ENCODE measurements at places on chromosomes 12 and 14.

- peaks cover 49% of the 10 kb centered on the region for H3K36me3 ChIP-seq
- peaks cover 87% of the 10 kb centered on the region for H3K4me1 ChIP-seq
- DNase-seq, result peak; percentile 26
These were observed 2.3 kb downstream of the LAG3 start for GRCh38 chr12:6774499-6775062.

GRCh38 chr12:94637390-94638113 lies 12.8 kb downstream of the TMCC3 start:
- H3K4me3 ChIP-seq, result no peak overlapping the region
- no peak for DNase-seq
- H3K36me3 ChIP-seq, result no peaks in the 10 kb centered on the region

- peaks cover 26% of the 10 kb centered on the region for H3K4me1 ChIP-seq
- H3K27ac ChIP-seq, result no peak overlapping the region
- DNase-seq, result no peak
- no peaks in the 10 kb centered on the region for H3K36me3 ChIP-seq
- no peaks in the 10 kb centered on the region for H3K27me3 ChIP-seq
These were observed 39.7 kb downstream of the CPSF6 start for GRCh38 chr12:69278814-69279782.

DNA sequence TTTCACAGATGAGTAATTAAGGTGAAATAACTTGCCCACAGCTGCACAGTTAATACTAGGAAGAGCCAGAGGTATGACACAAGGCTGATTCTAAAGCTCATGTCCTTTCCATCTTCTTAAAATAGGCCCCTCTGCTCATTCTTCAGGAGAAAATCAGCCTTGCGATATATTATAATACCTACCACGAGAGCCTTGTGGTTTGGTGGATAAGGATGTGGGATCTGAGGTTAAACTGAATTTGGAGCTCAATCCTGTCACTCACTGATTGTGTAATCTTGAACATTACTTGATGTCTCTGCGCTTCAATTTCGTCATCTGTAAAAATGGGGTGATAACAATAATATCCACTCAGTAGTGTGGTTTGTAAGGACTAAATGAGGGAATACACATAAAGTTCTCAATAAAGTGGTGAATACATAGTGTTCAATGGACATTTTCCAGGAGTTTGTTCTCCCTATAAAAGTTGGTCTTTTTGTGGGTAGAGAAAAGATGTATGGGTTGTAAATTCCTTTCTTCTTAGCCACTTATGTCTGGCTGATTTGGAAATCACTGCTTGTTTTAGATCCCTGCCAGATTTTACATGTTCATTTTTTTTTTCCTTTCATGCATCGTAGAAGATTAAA lies 25.1 kb upstream of the ATP2B1 start:
- no peaks in the 10 kb centered on the region for H3K27me3 ChIP-seq
- H3K36me3 ChIP-seq, result no peaks in the 10 kb centered on the region
- H3K4me3 ChIP-seq, result no peak overlapping the region
- DNase-seq, result no peak
- H3K4me1 ChIP-seq, result peaks cover 5% of the 10 kb centered on the region
- no peak overlapping the region for H3K27ac ChIP-seq
